ENCODE measurements at places on chromosomes 13 and 19. TPM values are rescaled to one million over a fixed set of nuclear protein-coding genes. Genes with fewer than 3 reads are reported as not detected.

The NLRP9 gene
- not detected for total RNA-seq

The PSMD8 gene
- total RNA-seq, result 181 TPM

DNA sequence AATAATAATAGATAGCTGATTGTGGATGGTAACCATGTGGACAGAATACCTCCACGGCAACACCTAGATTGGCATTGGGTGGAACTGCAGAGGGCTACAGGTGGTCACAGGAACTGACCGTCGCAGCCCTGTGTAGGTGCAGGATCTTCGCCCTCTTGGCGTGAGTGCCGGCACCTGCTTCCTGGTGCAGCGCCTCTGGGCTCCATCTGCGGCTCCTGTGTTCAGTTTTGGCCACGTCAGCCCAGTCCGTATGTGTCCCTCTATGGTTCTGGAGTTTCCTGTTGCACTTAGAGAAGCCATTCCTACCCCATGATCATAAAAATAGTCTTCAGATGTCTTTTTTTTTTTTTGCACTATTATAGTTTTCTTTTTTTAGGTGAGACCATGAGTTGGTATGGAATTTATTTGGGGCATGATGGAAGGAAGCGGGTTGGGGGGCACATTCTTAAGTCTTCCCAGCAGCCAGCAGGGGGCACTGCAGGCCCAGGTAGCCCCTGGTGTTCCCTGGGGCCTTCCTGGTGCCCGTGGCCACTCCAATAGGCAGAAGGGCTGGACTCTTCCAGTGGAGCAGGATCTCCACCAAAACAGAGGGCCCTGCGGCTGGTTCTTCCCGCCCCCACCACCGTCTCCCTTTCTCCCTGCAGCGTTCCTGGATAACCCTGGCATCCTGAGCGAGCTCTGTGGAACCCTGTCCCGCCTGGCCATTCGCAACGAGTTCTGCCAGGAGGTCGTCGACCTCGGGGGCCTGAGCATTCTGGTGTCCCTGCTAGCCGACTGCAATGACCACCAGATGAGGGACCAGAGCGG is 10.1 kb upstream of the SLC25A42 start:
- DNase-seq, result no peak

GRCh38 chr19:57675881-57676280 is 5.9 kb upstream of the ZNF551 start:
- DNase-seq, result no peak

DNA sequence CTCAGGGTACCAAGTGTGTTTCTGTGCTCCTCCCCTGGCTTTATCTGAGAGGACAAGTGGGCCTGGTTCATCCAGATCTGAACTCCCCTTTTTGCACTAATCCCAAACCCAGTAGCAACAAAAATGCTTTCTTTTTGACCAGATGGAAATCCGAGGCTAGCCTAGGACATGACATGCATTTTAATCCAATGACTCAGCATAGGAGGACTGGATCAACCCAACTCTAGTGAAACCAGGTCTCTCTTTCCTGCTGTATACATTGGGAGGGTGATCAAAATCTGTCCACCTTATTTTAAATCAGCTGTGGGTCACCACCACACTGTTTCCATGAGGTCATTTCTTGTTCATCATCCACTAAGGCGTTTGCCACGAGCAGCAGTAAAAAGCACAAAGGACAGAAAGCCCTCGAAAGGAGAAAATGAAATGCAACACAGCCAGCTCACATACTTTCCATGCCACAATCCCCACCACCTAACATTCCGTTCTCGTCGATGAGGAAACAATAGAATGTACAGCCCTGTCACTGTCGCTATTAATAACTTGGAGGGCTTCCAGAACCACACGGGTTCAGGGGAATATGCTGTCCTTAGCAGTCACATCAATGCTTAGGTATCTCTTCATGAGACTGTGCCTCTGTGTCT is 543.0 kb downstream of the IRS2 start:
- no peak for DNase-seq
